ENCODE measurements at places on chromosomes 5 and 9.
A peak's percentile ranks its signal among the peaks of the same experiment; 100 is the strongest.

- no peak for DNase-seq
Measured at GRCh38 chr9:89883401-89884341, 278.9 kb downstream of the GADD45G start.

GRCh38 chr5:98573834-98574320 lies 199.6 kb upstream of the RGMB start:
- DNase-seq, result no peak

GRCh38 chr5:115774684-115775083 lies 41.8 kb downstream of the CDO1 start:
- DNase-seq, result no peak

DNA sequence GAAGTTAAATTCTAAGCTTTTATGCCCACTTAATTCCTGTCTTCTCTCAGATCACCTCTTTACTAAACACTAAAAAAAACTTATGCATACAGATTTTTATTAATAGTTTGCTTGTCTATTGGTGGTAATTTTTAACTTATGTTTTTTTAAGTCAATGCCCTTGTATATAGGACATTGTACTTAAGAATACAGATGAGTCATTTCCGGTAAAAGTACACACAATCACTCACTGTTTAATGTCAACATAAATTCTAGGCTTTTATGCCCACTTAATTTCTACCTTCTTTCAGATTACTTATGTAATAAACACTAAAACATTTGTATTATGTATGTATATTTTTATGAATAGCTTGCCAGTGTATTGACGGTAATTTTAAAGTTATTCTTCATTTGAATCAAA lies 872.8 kb upstream of the CDH9 start:
- DNase-seq, result peak; percentile 44

DNA sequence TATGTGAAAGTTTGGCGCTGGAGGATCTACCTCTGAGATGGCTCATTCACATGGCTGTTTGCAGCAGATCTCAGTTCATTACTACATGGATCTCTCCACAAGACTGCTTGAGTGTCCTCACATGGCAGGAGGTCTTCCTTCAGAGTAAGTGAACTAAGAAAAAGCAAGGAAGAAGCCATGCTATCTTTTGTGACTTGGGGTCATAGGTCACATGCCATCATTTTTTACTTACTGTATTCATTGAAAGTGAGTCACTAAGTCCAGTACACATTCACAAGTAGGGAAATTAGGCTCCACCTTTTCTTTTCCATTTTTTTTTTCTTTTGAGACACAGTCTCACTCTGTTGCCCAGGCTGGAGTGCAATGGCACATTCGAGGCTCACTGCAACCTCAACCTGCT lies 8.7 kb upstream of the CDKN2AIPNL start:
- peak; percentile 30 for DNase-seq

- no peak for DNase-seq
Measured at GRCh38 chr5:138946241-138946623, 71.1 kb upstream of the LRRTM2 start.

DNA sequence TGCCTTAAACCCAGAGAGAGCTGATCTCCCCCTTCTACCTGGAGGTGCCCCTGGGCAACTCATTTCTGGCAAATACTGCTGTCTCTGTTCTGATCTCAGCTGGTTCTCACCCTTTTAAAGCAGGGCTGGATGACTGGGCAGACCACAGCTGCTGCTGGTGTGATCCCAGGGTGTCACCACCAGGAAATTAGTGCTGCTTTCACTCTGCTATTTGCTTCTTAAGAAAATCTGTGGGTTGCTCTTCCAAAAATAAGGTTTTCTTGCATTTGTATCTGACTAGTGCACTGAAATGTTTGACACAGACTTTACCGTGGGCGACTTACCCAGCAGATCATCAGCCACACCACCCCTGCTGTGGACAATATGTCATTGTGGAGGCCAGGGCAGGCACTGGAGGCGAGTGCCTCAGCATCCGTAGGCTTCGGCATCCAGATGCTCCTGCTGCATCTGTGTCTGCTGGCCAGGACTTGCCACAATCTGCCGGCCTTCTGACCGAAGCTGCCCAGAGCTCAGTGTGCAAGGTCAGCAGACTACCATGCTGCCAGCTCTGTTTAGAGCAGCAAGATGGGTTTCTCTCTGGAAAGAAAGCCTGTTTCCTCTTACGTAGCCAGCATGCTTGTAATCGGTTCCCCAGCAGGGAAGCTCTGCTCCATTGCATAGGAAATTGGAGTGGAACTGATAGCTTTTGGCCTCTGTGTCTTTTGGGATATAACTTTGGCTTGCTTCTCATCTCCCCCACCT lies 13.6 kb downstream of the ARHGAP26 start:
- peak; percentile 22 for DNase-seq

- DNase-seq, result peak; percentile 85
Measured at GRCh38 chr5:135398855-135399793, at the start of gene MACROH2A1. Gene MACROH2A1, minus strand, starts transcription at chr5:135399231. Its CDS starts 10,138 bp downstream, at chr5:135389093.

DNA sequence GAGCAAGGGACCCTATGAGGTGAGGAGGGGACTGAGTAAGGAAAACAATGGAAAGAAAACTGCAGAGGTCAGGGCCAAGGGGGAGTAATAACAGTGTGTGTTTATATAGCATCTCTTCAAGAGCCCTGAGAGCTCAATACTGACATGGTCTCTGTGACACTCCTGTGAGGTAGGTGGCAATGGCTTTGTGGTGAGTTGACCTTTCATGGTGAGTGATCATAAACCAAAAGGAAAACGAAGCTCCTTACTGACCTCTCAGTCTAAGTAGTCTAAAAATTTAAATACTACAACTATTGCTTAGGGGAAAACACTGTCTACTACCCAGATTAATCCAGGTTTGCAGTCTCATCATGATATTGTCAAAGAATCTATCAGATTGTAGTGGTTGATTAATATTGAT lies 130.9 kb downstream of the SNCAIP start:
- DNase-seq, result no peak

- DNase-seq, result no peak
Measured at GRCh38 chr5:113215401-113216060, 219.3 kb downstream of the TSSK1B start.

DNA sequence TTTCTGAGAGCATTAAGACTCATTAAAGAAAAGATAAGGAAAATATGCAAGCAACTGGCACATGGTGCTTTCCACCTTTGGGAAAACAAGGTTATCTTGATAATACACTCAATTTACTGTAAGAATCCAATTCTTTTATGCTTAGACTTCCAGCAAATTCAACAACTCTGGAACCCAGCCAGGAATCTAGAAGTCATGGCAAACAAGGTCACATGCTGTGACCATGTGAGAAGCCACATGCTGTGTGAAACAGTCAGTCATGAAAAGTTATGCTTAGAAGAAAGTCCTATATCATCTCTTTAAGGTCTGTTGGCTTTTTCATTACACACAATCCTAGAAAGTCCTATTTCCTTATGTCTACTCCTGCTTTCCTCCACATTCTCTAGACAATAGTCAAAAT lies 581.8 kb upstream of the C9orf72 start:
- no peak for DNase-seq

GRCh38 chr9:106405871-106406435 lies 457.0 kb upstream of the ZNF462 start:
- DNase-seq, result no peak

DNA sequence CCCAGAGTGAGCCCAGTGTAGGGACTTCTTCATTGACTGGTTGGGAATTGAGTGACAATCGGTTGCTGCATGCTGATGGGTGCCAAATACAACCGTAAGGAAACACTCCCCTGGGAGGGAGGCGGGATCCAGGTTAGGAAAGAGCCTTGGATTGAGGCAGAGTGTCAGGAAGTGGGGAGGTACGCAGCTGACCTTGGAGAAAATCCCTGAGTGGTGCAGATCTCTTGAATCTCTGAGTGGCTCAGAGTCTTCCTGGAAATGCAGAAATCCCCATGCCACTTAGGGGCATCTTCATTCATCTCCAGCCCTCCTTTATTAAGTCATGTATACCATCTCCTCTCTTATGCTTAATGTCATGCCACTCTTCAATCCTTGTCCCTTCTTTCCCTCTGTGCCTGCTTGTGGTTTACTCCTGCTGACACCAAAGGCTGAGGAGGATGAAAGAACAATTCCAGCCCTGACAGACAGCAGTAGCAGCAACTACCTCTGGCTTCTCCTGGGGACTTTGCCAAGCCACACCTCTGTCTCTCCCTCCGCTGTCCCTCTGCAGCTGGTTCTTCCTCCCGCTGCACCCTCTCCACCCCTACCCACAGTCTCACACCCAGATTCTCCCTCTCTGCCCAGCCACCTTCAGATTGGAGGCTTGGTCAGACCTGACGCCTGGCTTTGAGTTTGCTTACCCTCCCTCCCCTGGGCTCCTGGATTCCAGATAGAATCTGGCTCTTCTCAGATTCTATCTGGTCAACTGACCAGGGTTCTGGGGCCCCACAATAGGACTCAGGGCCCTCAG lies 14.1 kb upstream of the LCP2 start:
- DNase-seq, result no peak

DNA sequence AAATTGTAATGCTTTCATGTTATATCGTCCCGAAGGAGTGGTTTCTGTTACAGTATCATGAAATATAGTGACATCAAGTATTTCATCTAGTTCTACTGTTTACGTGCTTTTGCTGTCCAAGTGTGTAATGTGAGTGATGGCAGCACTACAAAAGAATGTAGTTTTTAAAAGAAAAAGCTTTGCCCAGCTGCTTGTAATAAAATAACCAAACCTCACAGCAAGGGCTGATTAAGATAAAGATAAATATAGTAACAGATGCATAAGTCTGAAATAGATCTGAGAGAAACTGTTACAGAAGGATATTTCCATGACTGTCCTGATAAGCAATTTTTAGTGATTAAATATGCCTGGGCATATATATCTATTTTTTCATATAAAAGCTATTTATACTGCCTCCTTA lies 106.4 kb downstream of the AUH start:
- peak; percentile 11 for DNase-seq

GRCh38 chr9:114096866-114097612 lies 2.1 kb downstream of the KIF12 start:
- no peak for DNase-seq

DNA sequence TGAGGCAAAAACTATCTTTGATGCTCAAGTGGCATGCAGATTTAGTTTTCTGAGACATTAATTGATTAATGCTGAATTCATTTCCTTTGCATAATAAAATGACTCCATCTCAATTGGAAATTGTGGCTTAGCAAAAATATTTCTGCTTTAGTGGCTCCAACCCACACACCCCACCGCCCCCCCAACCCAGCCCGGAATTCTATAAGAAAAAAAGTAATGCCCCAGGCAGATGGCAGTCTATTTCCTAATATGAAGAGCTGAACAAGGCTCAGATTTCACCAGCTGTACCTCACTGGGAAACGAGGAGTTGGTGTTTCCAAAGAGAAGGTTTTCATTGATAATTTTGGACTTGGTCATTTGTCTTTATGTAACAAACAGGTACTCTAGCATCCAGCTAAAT lies 182.1 kb downstream of the FBN2 start:
- DNase-seq, result no peak

DNA sequence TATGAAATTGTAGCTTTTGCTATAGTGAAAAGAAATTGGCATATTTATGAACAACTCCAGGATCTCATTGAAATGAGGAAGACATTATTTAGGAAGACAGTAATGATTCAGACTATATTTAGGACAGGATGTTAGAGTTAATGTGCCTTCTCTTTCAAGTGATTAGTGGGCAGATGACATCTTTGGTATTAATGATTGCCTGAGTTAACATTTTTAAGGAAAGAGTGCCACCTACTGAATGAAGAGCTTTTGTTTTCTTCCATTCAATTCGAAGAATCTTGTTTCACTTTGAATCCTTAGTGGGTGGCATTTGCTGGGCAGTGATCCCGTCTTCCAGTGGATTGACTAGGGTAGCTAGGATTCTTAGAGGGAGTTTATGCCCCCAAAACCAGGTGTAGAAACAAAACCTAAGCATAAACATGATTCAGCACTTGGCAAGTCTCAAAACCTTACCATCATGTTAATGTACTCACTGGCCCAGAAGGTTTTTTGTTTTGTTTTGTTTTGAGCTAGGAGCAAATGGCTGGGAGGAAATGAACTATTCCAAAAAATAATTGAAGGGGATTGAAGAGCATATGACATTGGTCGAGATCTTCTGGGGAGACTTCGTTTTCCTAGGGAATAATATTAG lies 23.2 kb downstream of the MAP3K1 start:
- DNase-seq, result peak; percentile 79

GRCh38 chr5:158324236-158324635 lies 465.3 kb upstream of the CLINT1 start:
- DNase-seq, result no peak

- peak; percentile 53 for DNase-seq
Measured at GRCh38 chr9:94554439-94555331, at the start of gene PCAT7. Gene PCAT7, plus strand, starts transcription at chr9:94555083.

DNA sequence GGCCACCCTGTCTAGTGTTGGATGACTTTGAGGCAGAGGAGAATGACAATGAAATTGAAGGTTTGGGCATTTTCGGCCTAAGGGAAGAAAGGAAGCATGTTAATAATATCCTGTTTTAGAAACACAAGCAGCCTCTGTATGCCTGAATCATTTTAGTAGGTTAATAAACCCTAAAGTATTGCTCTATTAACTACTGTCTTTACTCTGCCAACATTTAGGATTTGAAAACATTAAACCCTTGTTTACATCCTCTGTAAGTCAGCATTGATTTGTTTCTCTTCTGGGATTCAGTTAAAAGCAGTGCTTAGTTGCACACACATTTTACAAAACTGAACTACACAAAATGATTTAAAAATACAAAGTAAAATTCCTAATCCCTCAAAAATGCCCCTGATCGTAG lies 358.9 kb downstream of the ARRDC3 start:
- no peak for DNase-seq

GRCh38 chr5:91212714-91213092 lies 170.4 kb downstream of the ARRDC3 start:
- DNase-seq, result peak; percentile 88

DNA sequence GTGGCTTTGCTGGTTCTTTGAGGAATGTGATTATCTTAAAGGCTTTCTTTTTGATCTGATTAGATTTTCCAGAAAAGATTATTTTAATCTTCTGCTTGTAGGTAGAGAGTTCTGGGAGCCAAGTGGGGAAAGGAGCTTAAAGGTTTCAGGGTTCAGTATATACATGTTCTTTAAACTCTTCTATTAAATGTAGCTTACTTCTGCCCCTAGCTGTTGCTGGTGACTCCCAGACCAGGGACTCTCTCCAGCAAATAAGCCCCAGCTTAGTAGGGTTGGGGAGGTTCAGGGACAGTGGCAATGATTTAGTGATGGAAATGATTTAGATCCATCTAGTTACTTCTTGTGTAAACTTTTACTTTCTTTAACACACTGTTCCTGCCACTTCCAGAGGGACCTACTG lies 72.2 kb downstream of the SLC12A2 start:
- DNase-seq, result no peak

GRCh38 chr5:74622122-74622521 lies 18.4 kb downstream of the ENC1 start:
- DNase-seq, result no peak

- DNase-seq, result peak; percentile 54
Measured at GRCh38 chr5:123511290-123511647, 708 bp upstream of the CSNK1G3 start.

DNA sequence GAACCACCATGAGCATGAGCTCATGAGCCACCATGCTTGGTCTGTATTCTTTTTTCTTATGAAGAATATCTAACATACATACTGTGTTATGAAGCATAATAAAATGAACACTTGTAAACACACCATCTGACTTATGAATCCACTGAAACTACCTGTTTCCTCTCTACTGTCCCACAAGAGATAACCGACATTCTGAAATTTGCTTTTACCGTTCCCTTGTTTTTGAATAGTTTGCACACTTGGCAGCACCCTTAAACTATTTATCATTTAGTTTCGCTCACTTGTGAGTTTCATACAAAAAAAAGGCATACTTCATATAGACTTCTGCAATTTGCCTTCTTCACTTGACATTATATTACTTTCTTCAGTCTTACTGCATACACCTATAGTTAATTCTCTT lies 8.9 kb downstream of the LARS1 start:
- no peak for DNase-seq

- DNase-seq, result peak; percentile 97
Measured at GRCh38 chr5:97838214-97838613, 655.2 kb upstream of the RIOK2 start.

All from fibroblast of pulmonary artery (primary cell).